ENCODE measurements at places on chromosomes 2 and 18.

GRCh38 chr2:25286025-25286400, 55.7 kb downstream of the DNMT3A start:
- no peak for DNase-seq

DNA sequence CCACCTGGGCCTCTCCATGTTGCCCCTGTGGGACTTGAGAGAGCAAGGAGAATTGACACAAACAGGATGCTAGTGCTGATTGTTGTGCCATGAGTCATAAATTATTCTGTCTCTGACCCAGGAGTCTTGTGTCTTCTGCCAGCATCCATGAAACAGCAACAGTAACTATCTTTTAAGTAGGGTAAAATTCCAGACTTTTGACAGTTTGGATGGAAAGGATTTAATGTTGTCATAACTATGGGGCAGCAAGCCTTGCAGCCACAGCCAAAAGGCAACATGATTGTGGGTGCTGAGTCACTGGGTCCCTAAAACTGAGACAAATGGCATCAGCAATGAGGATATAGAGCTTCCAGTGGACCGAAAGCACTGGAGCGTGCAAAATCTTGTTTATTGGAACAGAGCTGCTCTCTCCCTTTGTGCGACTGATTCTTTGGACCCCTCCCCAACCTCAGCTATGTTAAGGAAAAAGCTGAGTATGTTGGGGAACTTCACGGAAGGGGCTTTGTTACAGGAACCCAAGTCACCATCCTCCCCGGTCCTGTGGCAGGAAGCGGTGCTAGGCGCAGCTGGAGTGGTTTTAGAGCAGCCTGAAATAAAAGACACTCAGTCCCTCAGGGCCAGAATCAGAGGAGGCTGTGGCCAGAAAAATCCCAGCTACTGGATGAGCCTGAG, 9.6 kb upstream of the ITPRIPL1 start:
- no peak for DNase-seq

DNA sequence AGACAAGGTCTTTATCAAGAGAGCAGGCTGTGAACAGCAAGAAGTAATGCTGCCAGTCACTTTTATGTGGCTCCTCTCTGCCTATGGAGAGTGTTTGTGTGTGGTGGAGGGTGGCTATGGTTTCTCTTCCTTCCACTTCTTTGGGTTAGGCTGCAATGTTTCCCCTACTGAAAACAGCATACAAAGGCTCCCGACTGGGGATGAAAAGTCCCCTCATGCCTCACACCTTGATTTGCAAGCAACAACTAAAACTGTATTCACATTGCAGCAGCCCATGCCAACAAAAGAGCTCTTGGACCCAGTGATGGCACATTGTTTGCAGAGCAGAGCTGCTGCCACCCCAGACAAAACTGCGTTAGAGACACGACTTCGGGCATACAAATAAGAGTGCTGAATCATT, 301.6 kb downstream of the SLC8A1 start:
- DNase-seq: no peak

- DNase-seq: peak; percentile 20
Measured at GRCh38 chr2:151410485-151410834, 758 bp downstream of the RIF1 start.

DNA sequence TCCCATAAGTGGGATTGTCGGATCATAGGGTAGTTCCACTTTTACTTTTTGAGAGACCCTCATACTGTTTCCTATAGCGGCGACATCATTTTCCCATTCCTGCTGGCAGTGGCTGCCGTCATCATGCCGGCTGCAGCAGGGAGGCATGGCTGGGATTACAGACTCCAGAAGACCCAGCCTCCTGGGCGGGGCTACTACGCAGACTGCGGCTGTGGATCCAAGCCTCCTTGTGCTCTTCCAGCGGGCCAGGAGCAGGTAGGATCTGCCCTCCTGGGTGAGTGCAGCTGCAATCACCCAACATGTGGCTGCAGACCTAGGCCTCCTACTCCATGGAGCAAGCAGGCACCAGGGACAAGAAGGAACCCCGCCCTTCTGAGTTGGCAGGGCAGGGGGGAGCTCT, 359.2 kb downstream of the GALR1 start:
- no peak for DNase-seq

DNA sequence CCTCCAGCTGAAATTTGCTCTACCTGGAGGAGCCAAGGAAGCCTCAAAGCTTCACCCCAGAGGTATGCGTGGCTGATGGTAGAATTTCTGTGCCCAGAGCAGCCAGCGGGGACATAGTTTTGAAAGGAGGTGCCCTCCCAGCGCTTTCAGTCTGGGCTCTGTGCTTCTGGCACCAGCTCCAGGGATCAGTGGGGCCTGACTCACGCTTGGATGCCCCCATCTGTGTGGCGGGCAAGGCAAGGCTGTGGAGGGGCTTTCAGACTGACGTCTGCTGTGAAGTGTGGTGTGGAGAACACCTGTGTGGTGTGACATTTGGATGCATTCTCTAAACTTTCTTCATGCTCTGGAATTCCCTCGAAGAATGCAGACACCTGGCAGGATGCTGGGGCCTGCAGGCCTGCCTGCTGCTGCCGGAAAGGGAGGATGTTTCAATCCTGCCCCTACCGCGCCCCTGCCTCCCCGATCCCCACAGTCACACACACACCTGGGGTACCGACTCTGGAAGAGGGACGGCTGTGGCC, 84.1 kb downstream of the CTIF start:
- DNase-seq: no peak

- no peak for DNase-seq
Measured at GRCh38 chr2:39530411-39530866, 93.4 kb upstream of the MAP4K3 start.

GRCh38 chr2:120398996-120399888, 53.3 kb downstream of the INHBB start:
- DNase-seq: no peak

DNA sequence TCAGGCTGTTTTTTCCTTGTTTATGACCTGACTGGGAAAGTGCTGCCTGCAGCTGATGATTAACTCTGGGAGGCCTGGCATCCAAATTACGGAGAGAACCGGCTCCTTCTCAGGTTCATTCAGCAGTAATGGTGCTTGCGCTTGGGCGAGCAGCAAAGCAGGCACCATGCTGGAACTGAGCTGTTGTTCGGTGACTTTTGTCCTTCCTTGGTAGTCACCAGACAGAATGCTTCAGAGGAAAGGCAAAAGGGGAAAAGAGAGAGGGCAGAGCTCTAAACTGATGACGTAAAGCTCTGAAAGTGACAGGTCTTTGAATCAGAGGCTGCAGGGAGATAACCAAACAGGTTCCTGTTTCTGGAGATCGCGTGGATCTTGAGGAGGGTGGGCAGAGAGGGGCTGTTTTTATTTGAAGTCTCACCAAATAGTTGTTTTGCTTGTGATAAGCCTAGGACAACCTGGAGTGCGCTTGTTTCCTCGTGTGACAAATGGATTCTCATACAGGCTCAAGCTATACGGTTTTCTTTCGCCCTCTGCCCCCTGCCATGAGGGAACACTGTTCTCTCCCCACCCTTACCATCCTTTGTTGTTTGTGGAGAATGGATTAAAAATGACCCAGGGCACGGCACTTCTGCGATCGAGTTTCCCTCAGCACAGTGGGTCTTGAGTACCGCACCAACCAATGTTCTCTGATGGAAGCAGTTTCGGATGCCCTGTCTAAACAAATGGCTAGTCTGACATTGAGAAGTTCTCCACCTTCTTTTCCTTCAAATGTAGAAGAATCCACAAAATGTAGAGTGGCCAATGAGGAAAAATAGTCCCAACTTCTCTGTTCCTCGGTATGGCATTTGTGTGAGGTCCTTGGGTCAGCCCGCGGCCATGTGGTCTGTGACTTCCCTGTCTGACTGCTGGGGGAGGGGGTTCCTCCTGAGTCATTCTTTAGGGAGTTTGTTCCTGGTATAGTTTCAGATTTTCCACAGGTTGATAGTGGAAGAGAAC, 1.3 kb downstream of the RASGRP3 start:
- DNase-seq: no peak

DNA sequence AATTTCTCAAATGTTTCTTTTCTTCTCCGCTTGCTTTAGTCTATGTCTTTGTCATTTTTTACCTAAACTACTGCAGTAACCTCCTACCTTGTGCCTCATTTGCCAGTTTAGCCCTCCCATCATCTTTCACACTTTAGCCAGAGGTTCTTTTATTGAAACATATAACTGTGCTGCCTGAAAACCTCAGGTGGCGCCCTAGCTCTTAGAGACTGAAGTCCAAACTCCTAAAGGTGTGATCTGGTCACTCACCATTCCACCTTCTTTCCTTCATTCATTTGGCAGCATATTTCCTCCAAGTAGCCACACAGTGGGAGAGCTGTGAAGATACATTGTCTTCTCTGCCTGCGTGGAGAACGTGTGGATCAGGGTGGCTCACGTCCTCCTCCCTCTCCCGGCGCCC, 98.2 kb upstream of the MAPRE2 start:
- DNase-seq: no peak

- no peak for DNase-seq
Measured at GRCh38 chr18:5543773-5544389, at the start of gene EPB41L3. Gene EPB41L3 (minus strand): TSS chr18:5543997. CDS start chr18:5489183, 54,814 bp downstream.

- no peak for DNase-seq
Measured at GRCh38 chr2:169994752-169995151, 167.5 kb downstream of the UBR3 start.

DNA sequence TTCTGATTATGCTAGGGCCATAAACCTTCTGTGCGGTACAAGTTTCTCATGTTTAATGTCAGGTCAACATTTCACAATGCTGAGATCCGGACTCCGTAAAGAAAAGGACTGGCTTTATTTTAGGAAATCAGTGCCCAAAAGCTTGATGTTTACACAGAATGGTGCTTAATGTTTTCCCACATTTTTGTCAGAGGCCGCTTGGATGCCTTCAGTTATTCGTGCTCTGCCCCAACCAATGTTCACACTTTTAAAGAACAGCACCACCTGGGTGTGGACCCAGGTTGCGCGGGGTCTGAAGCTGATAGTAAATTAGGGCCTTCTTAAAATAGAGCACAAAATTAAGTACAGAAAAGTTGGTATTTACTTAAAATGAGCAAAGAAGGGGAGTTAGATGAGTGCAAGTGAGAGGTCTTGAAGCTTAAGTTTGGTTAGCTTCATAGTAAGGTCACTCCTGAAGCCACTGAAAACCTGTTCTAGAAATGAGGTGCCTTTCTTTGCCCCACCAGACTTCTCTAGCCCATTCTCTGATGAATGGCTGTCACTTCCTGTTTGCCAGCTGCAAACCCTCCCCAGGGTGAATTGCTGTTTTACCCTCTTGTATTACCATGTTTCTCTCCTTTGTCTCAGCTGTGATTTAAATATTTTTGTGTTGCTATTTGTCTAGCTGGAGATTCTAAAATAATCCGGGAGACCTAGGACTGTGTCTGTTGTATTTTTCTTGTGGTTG, 20.5 kb downstream of the SLC3A1 start:
- no peak for DNase-seq
